ENCODE measurements at places on chromosomes 5 and 9.

GRCh38 chr9:138052635-138053320 lies 175.2 kb downstream of the CACNA1B start:
- DNase-seq, result no peak

DNA sequence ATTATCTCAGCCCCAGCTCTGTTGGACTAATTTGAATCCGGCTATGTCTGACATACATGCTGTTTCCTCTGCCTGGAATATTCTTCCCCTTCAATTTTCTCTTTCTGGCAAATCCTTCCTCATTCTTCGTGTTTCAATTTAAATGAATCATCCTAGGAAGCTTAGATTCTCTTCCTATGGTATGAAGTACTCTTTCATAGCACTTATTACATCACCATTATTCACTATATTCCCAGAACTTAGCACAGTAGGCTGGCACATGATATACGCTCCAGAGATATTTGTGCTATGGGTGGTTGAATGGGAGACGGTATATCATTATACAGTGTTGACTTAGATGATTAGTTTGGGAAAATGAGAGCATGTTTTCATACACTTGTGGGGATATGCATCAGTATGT lies 91.0 kb upstream of the JAK2 start:
- DNase-seq, result no peak

DNA sequence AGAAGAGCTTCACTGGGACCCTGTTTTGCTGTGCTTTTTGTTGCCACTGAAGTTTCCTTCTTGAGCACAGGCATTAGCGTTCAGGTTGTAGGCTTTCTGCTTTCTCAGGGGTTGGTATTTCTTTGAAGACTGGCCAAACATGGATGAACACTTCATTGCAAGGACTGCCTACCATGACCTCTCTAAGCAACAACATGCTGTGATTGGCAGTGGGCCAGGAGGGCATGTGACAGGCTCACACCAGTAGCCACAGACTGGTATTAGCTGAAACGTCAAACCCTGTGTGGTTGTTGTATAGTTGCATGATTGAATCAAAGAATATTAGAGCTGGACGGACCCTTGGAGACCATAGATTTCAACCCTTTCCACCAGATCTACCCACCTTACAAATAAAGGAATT lies 20.0 kb upstream of the MLANA start:
- DNase-seq, result no peak

- DNase-seq, result no peak
Measured at GRCh38 chr5:150438873-150439546, 10.5 kb downstream of the RPS14 start.

DNA sequence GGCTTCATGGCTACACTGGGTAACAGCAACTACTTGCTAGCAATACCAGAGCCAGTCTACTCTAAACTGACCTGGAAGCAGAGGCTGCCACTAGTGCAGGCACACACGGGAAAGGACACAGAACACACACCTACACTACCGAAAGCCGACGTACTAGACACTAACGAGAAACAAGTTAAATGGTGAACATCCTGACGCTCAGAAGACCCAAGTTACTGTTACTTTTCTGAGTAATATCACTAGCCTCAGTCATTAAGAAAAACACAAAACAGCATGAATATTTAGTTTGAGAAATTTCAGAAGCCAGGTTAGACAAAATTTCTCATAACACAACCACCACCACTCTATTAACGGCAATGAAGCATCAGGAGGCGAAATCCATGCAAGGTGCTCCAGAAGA lies 44.5 kb downstream of the CAMSAP1 start:
- no peak for DNase-seq

GRCh38 chr9:33081128-33081851 lies 4.8 kb upstream of the SMU1 start:
- peak; percentile 77 for DNase-seq

GRCh38 chr5:142643634-142644033 lies 42.3 kb downstream of the FGF1 start:
- no peak for DNase-seq

DNA sequence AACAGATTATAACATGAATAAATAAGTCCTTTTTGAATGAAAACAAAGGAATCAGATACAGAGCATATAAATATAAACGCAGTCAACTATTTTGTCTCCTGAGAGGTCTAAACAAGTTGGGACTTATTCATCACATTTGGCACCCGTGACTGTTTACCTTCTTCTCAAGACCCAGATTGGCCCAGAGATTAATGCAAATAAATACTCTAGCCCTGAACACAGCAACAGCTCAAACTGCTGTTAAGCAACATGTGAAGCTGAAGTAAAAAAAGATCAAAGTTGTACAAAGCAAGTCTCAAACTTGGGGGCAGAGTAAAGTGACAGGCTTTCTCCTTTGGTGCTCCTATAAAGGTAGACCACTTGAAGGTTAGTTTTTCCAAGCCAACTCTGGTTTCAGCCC lies 95.0 kb upstream of the NR5A1 start:
- DNase-seq, result peak; percentile 59

DNA sequence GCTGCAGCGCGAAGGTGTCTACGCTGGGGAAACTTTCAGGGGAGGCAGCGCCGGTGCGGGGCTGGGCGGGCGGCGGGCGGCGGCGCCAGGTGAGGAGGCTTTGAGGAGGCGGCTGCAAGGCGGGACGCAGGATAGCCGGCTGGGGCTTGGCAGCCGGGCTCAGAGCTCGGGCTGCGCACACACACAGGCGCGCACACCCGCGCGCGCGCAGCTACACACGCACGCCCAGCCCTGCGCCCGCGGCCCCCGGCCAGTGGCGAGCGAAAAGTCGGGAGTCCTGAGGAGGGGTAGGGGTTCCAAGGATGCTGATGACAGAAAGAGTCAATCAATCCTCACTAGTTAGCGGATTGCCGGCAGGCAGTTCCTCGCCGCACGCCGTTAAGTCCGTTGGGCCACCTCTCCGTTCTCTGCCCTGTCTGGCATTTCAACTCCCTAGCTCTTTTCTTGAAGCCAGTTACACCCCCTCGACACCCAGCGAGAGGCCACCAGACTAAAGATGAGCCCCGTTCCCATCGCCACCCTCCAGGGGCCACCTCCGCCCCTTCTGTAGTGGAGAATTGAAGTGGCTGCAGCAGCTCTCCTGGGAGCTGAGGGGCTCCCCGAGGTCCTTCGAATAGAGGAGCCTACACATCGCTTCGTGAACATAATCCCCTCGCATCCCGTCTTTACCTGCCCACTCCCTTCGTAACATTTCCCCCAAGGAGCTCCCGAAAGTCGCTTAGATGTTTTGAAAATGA lies 1640.3 kb upstream of the C9orf72 start:
- peak; percentile 35 for DNase-seq

- no peak for DNase-seq
Measured at GRCh38 chr5:166399781-166400180, 1891.7 kb upstream of the WWC1 start.

DNA sequence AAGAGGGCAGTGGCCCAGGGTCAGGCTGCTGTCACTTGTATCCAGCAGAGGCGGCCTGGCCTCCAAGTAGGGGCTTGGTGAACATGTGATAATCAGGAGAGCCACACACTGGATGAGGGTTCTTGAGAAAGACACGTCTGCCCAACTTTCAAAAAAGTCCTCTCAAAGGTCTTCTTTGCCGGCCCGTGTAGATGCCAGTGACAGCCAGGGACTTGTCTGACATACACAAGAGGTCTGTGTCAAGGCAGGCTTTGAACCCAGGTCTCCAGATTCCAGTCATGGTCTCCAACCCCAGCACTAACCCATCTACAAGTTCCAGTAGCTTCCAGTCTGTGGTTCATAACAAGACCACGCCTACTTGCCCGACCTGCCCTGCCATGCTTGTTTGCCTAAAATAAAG lies 7.9 kb upstream of the AMBP start:
- no peak for DNase-seq
